ENCODE measurements at places on chromosomes 11 and 22.

DNA sequence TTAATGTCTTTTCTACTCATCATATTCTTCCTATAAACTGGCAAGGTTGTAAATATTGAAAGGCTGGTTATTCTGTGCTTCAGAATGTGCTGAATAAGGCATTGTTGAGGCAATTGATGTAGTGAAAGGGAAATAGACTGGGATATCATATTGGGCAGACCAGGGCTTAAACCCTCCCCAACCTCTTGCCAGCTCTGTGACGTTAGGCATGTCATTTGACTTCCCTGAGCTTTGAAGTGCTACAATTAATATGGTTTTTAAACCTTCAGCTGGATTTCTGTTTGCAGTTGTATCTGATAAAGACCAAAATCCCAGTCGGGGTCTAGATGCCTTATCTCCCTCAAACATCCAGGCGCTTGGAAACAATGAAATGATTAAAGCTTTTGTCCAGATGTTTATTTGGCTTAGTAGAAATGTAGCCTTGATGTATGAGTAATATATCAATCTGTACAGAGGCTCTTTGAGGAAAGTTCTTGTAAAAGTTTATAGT is 208.1 kb downstream of the DBX1 start:
- DNase-seq = no peak

- no peak for DNase-seq
Observed at GRCh38 chr11:78189174-78189724, 530 bp downstream of the USP35 start.

DNA sequence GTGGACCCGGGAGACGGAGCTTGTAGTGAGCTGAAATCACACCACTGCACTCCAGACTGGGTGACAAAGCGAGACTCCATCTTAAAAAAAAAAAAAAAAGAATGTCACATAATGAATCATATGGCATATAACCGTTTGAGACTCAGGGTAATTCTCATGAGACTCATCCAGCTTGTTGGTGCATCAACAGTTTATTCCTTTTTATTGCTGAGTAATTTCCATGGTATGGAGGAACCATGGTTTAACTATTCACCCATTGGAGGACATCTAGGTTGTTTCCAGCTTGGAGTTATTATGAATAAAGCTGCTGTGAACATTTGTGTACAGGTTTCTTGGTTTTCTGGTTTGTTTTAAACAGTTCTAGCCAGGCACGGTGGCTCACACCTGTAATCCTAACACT is 25.3 kb downstream of the PPARA start:
- no peak for DNase-seq

DNA sequence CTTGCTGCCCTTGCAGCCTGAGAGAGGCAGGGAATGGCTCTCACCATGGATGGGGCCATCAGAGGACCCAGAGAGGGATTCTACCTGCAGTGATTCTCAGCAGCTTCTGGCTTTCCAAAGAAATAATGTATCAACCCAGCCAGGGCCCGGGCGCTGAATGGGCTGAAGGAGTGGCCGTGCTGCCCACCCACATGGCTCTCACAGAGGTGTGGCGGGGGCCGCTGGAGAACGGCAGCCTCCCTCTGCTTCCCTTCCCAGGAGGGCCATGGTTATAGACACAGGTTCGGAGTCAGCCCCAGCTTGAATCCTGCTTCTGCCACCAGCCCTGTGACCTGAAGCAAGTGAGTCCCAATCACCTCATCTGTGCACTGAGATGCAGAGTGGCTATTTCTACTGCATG is 82.7 kb downstream of the THAP12 start:
- no peak for DNase-seq

- DNase-seq = no peak
Observed at GRCh38 chr22:45867118-45867905, 109.7 kb downstream of the WNT7B start.

GRCh38 chr11:113261709-113262475 is 52.5 kb upstream of the TTC12 start:
- DNase-seq = no peak

DNA sequence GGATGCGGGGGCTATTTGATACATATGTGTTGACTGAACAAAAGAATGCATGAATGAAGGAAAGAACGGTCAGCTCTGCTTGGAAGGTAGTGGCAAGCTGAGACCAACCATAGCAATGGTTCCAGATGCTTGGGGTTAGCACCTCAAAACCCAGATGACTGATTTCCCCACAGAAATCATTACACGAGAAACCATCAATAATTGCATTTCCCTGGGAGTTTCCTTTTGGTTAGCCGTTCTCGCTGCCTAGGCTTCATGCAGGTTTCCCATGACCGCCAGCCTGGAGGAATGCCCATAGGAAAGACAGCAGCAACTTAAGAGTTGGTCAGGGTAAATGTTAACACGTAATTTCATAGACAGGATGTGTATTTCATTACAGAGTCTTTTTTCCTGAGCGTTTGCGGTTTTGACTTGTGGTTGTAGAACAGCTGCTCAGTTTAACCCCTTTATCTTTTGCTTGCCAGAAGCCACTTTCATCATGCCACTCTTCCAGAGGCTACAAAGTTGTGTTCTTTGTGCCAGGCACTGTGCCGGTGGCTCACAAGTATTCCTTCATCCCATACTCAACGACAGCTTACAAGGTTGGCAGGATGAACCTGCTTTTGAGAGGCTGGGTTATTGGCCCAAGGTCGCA is 2.8 kb downstream of the IL17RA start:
- no peak for DNase-seq

DNA sequence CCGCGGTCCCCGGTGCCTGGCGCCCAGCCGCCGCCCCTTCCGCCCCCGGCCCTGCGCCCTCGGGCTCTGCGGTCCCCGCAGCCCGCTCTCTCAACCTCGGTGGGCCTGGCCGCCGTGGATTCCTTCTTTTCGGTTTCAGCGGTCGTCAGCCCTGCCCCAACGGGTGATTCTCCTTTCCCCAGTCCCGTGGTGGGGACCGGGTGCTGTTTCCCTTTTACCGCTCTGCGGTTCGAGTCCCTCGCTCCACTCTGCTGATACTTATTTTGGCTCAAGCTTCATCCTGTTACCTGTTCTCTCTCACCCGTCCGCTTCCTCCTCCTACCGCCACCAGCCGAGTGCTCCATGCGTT is 494 bp downstream of the ZDHHC5 start:
- no peak for DNase-seq

GRCh38 chr11:43579919-43580276 is 100.6 kb upstream of the HSD17B12 start:
- DNase-seq = no peak

GRCh38 chr11:128022007-128022368 is 565.4 kb downstream of the ETS1 start:
- no peak for DNase-seq

GRCh38 chr11:130469181-130469580 is 20.7 kb downstream of the ADAMTS15 start:
- DNase-seq = no peak

DNA sequence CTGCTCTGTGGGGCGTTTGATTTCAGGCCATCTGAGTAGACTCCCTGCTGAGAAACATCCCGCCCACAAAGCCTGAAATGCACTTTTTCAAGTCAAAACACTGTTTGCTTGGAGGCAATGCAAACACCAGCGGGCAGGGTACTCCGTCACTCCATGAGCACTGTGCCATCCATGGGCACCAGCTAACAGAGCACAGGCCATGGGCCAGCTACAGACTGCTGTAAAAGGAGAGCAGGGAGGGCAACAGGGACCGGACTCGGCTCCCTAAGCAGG is 16.6 kb upstream of the EFCAB6 start:
- no peak for DNase-seq

DNA sequence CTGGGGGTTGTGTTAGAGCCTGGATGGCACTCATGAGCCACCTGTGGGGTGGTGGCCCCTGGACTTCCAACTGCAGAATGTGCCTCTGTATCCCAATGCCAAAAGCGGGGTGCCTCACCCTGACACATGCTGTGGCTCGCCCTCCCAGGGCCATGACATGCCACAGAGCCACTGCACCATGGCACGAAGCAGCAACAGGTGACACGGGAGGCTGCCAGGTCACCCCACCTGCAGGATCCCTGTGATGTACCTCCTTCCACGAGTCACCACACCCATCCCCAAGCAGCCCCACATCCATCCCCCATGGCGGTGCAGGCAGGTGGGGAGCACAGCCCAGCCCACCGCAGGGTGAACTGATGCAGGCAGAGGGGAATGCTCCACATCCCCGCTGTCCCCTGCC is 14.8 kb downstream of the NECTIN1 start:
- no peak for DNase-seq

DNA sequence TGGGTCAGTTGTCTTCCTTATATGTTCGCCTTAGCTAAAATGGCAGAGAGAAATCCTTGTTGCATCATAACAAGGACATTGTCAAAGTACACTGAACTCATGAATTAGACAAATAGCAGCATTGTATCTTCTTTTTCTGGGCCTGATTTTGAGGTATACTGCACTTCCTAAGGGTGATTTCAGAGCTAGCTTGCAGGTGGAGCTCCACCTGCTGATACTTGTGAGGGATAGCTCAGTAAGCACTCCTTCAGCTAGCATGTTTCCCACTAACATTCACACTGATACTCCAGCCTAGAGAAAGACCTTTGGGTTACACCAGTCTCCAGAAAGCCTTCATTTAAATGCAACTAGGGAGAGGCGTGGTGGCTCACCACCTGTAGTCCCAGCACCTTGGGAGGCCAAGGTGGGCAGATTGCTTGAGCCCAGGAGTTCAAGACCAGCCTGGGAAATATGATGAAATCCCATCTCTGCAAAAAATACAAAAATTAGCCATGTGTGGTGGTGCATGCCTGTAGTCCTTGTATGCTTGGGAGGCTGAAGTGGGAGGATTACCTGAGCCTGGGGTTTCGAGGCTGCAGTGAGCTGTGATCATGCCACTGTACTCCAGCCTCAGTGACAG is 29.8 kb downstream of the JAM3 start:
- no peak for DNase-seq
